Right ventricle myocardium inferior (tissue), 1 donor: ENCODE measurements at places on chromosomes 6 and 20. TPM values are rescaled to one million over a fixed set of nuclear protein-coding genes. Genes with fewer than 3 reads are reported as not detected.

DNA sequence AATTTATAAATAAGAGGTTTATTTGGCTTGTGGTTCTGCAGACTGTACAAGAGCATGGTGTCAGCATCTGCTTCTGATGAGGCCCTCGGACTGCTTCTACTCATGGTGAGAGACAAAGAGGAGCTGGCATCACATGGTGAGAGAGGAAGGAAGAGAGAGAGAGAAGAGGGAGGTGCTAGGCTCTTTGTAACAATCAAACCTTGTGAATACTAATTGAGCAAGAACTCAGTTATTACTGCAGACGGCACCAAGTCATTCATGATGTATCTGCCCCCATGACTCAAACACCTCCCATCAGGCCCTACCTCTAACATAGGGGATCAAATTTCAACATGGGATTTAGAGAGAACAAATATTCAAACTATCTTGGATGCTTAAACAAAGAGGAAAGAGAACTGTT is 6.3 kb upstream of the SIRPG start:
- no peak for DNase-seq

DNA sequence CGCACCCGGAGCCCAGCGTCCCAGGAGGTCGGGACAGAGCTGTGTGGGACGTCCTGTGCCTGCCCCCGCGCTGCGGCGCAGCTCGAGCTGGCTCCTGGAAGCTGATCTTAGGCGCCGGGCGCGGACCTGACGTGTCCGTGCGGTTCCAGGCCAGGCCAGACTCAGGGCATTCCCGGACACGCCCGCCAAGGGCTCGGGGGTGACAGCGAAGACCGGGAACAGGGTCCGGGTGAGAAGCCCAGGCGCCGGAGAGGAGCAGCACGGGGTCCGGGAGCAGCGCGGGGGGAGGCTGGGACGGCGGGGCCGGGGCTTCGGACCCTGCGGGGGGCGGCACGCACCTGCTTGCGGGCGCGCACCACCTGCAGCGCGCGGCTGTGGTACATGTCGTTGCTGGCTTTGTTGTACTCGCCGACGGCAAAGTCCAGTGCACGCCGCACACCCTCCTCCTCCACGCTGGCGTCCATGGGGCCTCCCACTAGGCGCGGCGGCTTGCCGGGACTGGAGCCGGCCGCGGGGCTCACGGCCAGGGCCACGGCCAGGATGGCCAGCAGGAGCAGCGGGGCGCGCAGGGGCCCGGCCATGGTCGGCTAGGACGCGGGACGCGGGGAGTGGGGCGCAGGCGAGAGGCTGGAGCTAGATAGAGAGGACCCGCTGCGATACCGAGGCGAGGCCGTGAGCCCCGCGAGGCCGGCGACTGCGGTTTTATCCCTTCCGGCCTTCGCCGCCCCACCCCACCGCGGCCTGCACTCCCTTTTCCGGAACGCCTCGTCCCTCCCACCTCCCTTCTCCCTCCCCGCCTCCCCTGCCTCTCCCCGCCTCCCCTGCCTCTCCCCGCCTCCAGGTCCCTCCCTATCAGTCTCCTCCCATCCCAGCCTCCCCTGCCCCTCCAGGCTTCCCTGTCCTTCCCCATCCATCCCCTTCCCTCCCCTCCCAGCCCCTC is at the start of gene CST3:
Gene CST3, minus strand, starts transcription at position 674 of the 940 bp plus-strand sequence. Its CDS starts 93 bp downstream, at position 581.
- DNase-seq, result peak; percentile 95

BTNL2 gene
- total RNA-seq, result not detected

ZNF217 gene
- total RNA-seq, result 8.3 TPM

SLC22A16 gene
- total RNA-seq, result 0.32 TPM

- no peak for DNase-seq
Measured at GRCh38 chr6:106452628-106453027, 92.1 kb downstream of the CRYBG1 start.

- DNase-seq, result peak; percentile 41
Measured at GRCh38 chr20:35004749-35005462, 49.2 kb downstream of the MYH7B start.

PNPLA1 gene
- not detected for total RNA-seq

- DNase-seq, result no peak
Measured at GRCh38 chr20:49290608-49291191, 12.8 kb upstream of the ZNFX1 start.

DNA sequence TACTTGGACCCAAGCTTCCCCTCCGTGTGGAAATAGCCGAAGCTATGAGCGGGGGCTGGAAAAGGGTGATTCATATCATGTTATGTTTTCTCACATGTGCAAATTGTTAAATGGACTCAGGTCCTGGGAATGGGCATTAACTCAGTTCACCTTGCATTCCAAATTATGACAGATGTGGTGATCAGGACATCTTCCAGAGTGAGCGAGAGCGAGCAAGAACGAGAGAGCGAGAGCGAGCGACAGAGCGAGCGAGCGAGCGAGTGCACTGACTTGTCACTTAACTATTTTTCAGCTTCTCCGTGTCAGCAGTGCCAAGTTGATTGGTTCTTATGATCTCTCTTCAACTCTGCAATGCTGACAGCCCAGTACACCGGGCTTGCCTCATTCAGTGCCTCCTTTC is 437.4 kb upstream of the NRSN1 start:
- DNase-seq, result no peak

PKIG gene
- total RNA-seq, result 206 TPM

- no peak for DNase-seq
Measured at GRCh38 chr6:5705252-5705651, 301.5 kb downstream of the NRN1 start.

RAET1G gene
- 0.22 TPM for total RNA-seq

SLC32A1 gene
- not detected for total RNA-seq

DAAM2 gene
- total RNA-seq, result 14.7 TPM

- no peak for DNase-seq
Measured at GRCh38 chr6:83055366-83055964, 10.2 kb downstream of the UBE3D start.

GRCh38 chr6:152107973-152108372 is 300.5 kb downstream of the ESR1 start:
- DNase-seq, result no peak

- DNase-seq, result no peak
Measured at GRCh38 chr6:49515485-49516146, 15.9 kb downstream of the GLYATL3 start.

ENPP5 gene
- 2.8 TPM for total RNA-seq

DNA sequence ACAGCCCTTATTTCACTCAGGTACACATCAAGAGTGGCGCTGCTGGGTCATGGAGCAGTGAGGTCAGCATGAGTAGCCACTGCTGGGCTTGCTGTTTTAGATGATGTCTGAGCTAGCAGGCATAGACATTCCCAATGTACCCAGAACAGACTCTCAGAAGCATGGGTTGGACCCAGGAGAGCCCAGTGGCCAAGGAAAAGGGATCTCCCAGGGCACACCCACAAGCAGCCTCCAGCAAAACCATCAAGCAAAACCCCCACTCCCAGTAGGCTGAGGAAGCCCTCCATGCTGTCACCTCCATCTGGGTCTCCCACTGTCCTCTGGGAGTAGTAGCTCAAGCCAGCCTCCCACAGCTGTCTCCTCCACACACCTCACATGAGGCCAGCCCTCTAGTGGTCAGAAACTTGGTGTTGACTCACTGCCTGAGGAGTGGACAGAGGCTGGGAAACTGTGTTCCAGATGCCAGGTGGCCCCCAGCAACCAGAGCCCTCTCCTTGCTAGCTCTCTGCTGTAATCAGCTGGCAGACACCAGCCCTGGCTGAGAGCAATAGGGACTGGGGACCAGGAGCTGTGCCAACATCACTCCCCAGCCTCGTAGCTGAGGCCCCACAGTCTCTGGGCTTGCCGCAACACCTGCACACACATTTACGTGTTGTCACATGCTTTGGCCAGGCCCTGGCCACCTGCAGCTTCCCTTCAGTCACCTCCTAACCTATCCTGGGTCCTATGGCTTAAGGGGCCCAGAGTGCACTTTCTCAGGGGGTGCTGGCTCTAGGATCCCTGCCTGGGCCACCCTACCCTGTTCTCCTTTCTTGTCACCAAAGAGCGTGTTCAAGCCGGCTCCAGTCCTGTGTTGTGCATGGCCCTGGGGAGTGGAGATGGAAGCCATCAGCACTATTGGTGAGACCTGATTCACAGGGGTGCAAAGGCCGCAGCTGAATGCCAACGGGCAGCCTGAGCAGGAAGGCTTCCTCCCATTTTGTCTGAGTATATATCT is 1.9 kb upstream of the AP5S1 start:
- no peak for DNase-seq

GRCh38 chr20:25344634-25345033 is 46.0 kb downstream of the ABHD12 start:
- DNase-seq, result no peak

GRCh38 chr20:50338479-50339391 is 148.1 kb downstream of the CEBPB start:
- no peak for DNase-seq

SMLR1 gene
- total RNA-seq, result not detected
